Gastroesophageal sphincter (tissue), 4 donors: ENCODE measurements at places on chromosomes 12 and 14.

DNA sequence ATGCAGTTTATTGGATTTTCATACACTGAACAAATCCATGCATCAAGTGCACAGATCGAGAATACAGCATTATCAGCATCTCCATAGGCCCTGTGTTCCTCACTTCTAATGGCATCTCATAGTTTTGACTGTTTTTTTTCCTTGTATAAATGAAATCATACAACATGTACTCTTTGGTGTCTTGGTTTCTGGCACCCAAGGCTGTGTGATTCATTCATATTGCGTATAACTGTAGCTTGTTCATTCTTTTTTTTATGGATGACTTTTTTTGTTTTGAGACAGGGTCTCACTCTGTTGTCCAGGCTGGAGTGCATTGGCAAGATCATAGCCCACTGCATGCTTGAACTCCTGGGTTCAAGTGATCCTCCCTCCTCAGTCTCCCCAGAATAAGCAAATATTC lies 14.3 kb downstream of the RASSF8 start:
- no peak for ATAC-seq

- no peak for ATAC-seq
These were observed 2.1 kb upstream of the ATP23 start for GRCh38 chr12:57939291-57939690.

GRCh38 chr14:101196051-101196712 lies 292.7 kb upstream of the RTL1 start:
- no peak for ATAC-seq

GRCh38 chr12:67804168-67804567 lies 155.6 kb downstream of the DYRK2 start:
- ATAC-seq = no peak

DNA sequence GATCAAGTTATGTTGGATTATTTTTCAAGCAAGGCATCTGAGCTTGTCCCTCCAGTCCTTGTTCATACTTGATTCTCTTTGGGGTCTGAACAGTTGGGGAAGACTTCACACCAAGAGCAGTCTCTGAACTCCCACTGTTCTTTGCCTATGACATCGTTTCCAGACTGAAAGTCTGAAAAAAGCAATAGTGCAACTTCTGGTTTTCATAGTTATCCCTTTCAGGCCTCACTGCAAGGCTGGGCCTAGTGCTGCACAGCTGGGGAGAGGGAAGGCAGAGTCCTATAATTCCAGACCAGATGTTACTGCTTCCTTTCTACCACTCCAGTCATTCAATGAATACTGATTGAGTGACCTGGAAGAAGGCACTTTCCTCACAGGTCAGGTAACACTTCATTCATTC lies 187.1 kb upstream of the CCND2 start:
- ATAC-seq = no peak

GRCh38 chr12:66693901-66694513 lies 15.1 kb upstream of the GRIP1 start:
- no peak for ATAC-seq

GRCh38 chr12:49874142-49874897 lies 29.4 kb downstream of the FAIM2 start:
- no peak for ATAC-seq

- ATAC-seq = no peak
These were observed 13.1 kb downstream of the ZFYVE21 start for GRCh38 chr14:103728721-103729120.

DNA sequence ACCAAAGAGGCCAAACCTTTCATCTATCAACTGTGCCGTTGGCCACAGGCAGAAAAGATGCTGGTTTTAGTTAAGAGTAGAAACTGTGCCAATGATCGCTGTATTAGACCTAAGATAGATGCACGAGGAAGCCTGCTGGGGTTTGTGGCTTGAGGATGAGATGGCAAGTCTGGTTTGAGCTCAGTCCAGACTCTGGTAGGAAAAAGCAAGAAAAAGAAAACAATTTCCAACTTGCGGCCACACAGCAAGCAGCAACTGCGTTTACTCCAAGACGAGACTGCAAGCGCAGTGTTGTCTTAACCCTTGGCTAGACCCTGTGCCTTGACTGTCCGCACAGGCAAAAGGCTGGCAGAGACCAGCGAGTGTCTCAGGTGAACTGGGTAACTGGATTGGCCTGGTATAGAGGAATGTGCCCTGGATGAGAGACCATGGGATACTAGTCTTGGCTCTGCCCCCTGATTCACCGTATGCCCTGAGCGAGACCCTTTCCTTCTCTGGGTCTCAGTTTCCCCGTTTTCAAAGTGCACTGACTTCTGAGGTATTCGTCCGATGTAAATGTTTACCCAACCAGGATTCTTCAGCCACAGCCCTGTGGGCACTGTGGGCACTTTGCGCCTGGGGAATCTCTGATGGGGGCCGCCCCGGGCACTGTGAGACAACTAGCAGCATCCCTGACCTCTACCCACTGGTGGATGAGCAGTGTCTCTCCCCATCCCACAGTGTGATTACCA lies 113.4 kb downstream of the DICER1 start:
- ATAC-seq = no peak

GRCh38 chr14:73775339-73776193 lies 61.4 kb upstream of the PNMA1 start:
- ATAC-seq = no peak

GRCh38 chr14:75753696-75754095 lies 92.7 kb downstream of the TTLL5 start:
- ATAC-seq = no peak

DNA sequence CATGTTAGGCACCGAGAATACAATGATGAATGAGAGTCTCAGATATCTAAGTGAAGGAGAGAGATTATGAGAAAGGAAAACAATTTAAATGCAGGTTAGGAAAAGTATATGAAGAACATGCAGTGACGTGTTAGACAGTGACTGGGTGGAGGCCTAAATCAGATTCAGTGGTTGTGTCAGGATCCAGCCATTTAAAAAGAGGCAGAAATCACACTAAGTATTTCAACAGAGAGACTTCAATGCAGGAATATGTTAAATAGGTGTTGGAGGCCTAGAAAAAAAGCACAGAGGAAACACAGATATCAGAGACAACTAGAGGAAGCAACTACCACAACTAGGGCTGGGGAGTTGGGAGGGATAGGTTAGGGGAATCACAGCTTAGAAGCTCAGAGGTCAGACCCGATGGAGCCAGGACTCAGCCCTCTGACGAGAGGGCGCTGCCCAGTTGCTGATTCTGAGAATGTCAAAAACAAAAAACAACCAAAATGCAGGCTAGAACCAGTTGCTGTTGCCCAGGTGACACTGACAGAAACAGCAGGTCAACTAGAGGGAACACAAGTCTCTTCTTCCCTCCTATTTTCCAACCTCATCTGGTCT lies 3.0 kb upstream of the GARIN2 start:
- ATAC-seq = no peak

GRCh38 chr12:45388545-45388944 lies 172.7 kb downstream of the ANO6 start:
- ATAC-seq = peak; percentile 36

DNA sequence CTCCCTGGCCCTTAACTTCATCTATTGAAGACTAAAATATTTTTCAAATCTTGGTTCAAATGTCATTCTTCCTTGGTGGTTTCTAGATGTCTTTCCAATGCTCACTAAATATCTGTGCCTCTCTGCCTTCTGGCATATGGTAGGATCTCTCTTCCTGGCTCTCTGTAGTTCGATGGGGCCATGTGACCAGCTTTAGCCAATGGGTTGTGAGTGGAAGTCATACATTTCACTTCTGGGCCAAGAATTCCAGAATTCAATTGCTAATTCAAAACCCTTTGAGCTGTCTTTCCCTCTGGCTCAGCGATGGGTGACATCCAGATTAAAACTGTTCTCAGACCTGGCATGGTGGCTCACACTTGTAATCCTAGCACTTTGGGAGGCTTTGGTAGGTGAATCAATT lies 25.8 kb upstream of the CTDSP2 start:
- ATAC-seq = no peak

DNA sequence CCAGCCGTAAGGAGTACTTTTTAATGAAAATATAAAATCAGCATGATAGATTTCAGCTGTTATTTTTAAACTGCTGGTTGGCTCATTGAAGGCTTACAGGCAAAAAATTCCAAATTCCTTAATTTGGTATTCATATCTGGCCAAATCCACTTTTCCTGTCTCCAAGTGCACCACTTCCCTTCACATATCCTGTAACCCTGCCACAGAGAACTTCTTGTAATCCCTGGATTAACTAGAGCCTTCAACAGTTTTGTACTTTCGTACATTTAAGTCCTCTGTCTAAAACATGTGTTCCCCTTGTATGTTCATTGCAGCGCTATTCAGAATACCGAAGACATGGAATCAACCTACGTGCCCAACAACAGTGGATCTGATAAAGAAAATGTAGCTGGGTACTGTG lies 9.6 kb downstream of the PUS7L start:
- no peak for ATAC-seq

DNA sequence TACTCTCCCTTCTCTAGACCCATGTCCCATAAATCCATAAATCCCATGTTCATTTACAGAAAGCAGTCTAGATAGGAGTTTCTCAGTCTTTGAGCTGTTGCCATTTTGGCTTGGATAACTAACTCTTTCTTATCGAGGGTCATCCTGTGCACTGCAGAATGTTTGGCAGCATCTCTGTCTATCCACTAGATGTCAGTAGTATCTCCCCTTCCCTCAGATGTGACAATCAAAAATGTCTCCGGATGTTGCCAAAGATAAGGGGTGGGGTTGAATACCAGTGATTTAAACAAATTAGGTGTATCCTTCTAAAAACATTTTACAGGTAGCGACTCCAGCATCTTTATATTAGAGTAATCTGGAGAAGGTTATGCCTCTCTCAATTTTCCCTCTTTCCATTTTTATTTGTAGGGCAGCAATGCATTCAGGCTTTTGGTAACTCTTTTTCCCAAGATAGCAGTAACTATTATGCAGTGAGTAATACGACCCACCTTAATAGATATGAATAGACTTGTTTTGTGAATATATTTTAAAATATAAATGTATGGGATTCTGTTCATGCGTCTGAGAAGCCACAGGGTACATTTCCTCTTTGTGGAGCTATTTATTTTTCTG lies 100.7 kb downstream of the LRRK2 start:
- ATAC-seq = no peak

- peak; percentile 5 for ATAC-seq
These were observed 502 bp upstream of the MBIP start for GRCh38 chr14:36320897-36321381.

DNA sequence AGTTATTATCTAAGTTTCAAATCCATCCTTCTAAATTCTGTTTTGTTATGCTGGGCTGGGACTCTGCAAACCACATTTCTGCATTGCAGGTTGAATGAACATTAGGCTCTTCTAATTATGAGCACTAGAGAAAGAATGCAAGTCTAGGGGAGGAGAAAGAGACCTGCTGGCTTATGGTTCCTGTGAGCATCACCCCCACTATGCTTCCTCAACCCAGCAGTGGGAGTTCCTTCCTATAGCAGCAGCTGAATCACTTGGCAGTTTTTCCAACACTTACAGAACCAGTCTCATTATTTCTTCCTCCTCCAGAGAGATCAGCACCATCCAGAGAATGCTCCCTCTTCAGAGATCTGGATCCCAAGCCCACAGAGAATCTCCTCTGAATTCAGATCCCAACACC lies 297.7 kb upstream of the CLEC14A start:
- ATAC-seq = no peak

DNA sequence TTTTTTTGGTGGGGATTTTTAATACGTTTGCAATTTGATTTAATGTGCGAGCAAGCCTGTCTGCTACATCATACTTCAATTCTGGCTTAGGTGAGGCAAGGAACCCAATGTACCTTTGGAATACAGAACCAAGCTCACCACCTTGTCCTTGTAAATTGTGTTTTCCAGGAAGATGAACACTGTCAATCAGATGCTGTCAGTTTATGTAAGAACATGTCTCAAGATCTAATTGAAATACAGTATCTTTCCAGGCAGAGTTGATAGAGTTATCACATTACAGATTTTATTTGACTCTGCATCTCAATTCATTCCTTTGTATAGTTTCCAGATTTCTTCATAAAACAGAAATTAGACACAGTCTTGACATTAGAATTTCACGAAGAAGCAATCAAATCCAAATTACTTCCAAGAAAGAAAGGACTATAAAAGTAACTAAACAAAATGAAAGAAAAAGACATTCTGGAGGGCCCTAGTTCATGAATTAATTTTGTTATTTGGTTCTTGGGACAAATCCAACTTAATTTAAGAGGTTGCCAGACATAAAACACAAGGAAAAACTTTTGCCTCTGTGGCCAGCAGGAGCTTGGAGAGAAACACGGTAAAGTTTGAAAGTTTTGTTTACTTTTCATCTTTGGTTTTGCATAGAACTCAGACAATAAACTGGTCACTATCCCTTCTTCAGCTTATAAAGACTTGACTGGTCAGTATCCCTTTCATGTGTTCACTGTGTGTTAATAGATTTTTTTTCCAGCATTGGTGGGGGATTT lies 16.4 kb upstream of the MED13L start:
- no peak for ATAC-seq

GRCh38 chr12:129481921-129482320 lies 421.9 kb downstream of the TMEM132D start:
- no peak for ATAC-seq

- no peak for ATAC-seq
These were observed 14.8 kb upstream of the ADIPOR2 start for GRCh38 chr12:1676043-1676442.

DNA sequence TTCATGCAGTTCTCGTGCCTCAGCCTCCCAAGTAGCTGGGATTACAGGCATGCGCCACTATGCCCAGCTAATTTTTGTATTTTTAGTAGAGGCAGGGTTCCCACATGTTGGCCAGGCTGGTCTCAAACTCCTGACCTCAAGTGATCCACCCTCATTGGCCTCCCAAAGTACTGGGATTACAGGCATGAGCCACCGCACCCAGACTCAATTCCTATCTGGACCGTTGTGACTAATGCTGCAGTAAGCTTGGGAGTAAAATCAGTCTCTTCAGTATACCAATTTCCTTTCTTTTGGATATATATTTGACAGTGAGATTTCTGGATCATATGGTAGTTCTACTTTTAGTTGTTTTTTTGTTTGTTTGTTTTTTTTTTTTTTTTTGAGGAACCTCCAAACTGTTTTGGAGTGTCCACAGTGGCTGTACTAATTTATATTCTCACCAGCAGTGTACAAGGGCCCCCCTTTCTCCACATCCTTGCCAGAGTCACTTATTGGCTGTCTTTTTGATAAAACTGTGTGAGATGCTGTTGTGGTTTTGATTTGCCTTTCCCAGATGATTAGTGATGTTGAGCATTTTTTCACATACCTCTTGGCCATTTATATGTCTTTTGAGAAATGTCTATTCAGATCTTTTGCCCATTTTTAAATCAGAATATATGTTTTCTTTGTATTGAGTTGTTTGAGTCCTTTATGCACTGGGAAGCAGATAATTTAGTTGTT lies 37.3 kb upstream of the EVL start:
- no peak for ATAC-seq

DNA sequence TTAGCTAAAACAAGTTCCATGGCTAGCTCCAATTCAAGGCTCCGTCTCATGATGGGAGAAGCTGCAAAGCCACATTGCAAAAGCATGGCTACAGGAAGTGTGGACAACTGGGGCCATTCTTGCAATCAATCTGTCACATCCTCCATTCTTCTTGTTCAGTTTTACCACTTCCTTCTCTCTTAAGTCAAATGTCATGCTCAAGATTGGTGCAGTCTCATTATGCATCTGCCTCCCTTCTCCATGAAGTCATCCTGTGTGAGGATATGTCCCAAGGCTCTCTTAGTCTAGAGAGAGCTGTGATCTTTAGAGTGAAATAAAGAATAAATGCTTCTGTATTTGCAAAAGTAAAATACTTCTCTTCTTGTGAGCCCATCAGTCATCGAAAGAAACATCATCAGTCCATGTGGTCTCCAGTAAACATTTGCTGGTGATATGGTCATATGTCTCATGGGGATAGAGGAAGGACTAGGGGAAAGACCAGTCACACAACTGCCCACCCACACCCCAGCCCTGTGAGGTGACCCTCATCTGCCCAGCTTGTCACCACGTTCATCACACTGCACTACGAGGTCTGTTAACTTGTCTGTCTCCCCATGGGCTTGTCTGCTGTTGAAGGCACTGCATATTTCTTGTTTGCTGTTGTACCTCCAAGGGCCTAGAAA lies 303.0 kb downstream of the NUAK1 start:
- no peak for ATAC-seq
